ENCODE measurements at places on chromosomes 2 and 18.

DNA sequence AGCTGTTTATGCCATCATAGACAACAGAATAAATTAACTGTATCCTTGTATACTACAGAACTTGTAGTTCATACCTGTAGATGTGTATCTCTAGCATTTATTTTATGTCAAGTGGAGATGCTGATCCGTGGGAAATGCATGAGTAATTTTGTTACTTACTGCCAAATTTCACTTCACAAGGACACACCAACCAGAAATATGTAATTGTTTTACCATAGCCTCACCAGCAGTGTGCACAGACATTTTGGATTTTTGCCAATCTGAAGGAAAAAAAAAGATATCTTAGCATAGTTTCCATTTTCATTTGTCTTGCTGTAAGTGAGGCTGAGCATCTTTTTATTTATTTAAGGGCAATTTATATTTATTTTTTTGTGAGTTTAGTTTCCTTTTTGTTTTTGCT, 265.1 kb upstream of the OSR1 start:
- DNase-seq: no peak

DNA sequence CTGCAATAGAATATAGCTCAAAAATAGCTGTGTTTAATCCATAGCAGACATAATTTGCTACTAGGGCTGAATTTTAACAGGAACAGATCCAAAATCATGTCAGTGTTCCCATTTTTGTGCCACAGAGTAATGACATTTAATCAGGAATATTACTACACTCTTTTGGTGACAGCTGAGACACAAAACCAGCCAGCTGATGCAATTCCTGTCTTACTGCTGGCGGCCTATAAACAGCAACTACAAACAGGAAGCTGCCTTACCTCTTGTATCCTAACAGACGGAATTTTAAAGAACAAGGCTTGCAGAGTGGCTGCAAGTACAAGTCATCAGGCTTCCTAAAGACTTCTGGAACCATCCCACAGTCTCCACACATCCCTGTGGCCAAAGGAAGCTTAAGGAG, 218.1 kb downstream of the ZNF521 start:
- DNase-seq: no peak

GRCh38 chr18:57428221-57429150, 6.7 kb upstream of the ONECUT2 start:
- DNase-seq: no peak

- no peak for DNase-seq
Observed at GRCh38 chr18:67367540-67367939, 149.0 kb downstream of the DSEL start.
